ENCODE measurements at places on chromosomes 12 and 14. TPM values are rescaled to one million over a fixed set of nuclear protein-coding genes. Genes with fewer than 3 reads are reported as not detected.

- no peak for DNase-seq
Measured at GRCh38 chr12:104733717-104734175, 224.3 kb downstream of the SLC41A2 start.

GRCh38 chr12:50276912-50277671 is 6.2 kb downstream of the LIMA1 start:
- DNase-seq = no peak

DNA sequence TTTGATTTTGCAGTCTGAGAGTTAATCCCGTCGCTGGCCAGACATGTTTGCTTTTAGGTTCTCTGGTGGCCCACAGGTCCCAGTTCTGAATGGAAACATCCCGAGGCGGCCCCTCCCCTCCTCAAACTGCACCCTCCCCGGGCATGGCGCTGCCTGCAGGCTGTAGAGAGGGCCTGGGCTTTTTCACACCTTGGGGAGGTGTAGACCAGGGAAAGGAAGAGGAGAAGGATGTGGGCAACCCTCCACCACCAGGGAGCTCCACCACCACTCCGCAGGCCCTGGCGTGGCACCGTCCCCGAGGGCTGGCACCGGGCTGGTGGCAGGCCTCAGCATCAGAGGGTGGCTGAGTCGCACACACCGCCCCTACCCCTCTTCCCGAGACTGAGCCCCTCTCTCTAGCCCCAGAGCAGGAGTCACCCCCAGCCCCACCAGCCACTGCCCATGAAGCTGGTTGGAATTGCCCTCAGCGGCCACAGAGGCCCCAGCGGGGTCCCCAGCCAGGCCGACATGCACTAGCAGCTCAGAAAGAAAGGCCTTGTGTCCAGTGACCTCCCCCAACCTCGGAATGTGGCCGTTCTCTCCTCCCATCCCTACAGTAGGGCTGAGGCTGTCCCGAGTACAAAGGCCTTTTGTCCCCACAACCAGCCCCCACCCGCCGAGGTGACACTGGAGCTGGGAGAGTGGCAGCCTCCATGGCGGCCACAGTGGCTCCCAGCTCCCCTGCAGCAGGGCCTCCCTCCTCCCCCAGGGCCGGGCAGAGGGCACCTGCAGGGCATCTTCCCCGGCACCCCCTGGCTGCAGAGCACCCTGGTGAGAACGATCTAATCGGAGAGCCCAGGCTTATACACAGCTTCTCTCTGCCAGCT is 23.5 kb upstream of the INF2 start:
- no peak for DNase-seq

DNA sequence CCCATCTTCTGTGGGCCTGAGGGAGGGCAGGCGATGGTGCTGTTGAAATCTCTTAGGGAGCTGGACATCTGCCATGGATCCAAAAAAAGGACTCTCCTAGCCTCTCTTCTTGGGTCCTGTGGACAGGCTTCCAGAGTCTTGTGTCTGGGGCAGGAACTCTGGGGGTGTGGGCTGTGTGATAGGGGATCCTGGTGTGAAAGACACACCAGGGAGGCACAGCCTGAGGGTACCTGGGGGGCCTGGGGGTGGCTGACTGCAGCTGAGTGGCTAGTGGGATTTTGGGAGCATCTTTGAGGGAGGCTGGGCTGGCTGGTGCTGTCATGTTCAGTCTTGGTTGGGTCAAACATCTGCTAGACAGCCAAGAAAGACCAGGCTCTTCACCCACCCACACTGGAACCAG is 1.8 kb upstream of the KRT83 start:
- no peak for DNase-seq

GRCh38 chr12:111822886-111823285 is 19.1 kb upstream of the MAPKAPK5 start:
- no peak for DNase-seq

Gene SERPINA9
- not detected for total RNA-seq

GRCh38 chr12:108182096-108182495 is 53.0 kb downstream of the WSCD2 start:
- DNase-seq = no peak

GRCh38 chr14:91755570-91756295 is 23.8 kb upstream of the CATSPERB start:
- no peak for DNase-seq

DNA sequence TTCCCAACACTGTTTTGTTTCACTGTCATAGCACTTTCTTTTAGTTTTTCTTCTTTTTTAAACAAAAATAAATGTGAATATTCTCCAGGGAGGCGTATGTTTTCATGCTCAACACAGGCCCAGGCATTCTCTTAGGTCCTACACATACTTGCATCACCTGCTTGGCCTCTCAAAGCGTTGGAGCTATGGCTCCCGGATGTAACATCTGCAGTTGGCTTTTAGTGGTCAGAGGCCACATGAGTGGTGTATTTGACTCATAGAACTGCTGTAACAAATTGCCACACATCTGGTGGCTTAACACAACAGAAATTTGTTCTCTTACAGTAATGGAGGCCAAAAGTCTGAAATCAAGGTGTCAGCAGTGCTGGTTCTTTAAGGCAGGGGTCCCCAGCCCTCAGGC is 44.6 kb upstream of the VRK1 start:
- no peak for DNase-seq

Gene MYH6
- total RNA-seq = 0.50 TPM

Gene TMEM106C
- total RNA-seq = 76.7 TPM

DNA sequence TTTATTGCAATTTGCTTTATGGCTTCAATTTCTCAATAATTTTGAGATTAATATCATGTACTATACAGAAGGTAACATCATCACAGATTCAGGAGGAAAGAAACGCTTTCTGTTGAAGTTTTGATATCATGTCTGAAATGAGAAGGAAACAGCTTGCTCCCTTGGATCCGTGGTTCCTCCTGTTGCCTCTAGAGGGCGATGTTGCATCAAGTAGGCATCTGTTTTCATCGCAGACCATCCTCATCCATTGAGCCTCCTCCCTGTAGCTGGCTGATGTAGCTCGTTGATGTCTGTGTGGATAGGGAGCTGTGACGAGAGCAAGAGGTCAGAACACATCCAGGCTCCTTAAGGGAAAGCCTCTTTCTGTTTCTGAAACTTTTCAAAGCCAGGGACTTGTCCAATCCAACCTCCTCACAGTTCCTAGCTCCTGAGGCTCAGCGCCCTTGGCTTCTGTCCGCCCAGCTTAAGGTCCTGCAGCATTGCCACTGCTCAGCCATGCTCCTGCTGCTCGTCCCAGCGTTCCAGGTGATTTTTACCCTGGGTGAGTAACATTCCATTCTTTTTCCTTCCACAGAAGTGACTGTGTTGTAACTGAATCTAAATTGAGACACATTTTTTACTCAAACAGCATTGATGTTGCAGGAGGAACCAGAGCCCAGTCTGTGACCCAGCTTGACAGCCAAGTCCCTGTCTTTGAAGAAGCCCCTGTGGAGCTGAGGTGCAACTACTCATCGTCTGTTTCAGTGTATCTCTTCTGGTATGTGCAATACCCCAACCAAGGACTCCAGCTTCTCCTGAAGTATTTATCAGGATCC is 304.8 kb upstream of the OR4E1 start:
- DNase-seq = no peak

Gene GDF11
- 11.8 TPM for total RNA-seq

- DNase-seq = no peak
Measured at GRCh38 chr14:96088481-96088880, 49.3 kb downstream of the C14orf132 start.

DNA sequence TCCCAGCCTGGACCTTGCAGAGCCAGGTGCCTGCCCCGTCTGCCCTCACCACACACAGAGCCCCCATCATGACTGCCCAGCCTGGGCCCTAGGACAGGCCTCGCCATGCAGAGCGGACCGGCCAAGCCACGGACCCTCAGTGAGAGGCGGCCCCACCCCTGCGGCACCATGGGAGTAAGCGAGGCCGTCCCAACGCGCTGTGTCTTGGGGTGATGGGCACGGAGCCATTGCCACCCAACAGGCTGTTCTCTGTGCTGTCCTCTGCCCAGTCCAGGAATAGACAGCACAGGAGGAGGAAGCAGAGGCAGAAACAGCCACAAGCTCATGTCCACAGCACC is 39.2 kb downstream of the GALNT9 start:
- no peak for DNase-seq

Gene RNF212B
- total RNA-seq = not detected

Gene CHST11
- total RNA-seq = 27.2 TPM

GRCh38 chr14:72111911-72112310 is 179.7 kb downstream of the RGS6 start:
- DNase-seq = no peak

Gene STXBP6
- total RNA-seq = 17.0 TPM

DNA sequence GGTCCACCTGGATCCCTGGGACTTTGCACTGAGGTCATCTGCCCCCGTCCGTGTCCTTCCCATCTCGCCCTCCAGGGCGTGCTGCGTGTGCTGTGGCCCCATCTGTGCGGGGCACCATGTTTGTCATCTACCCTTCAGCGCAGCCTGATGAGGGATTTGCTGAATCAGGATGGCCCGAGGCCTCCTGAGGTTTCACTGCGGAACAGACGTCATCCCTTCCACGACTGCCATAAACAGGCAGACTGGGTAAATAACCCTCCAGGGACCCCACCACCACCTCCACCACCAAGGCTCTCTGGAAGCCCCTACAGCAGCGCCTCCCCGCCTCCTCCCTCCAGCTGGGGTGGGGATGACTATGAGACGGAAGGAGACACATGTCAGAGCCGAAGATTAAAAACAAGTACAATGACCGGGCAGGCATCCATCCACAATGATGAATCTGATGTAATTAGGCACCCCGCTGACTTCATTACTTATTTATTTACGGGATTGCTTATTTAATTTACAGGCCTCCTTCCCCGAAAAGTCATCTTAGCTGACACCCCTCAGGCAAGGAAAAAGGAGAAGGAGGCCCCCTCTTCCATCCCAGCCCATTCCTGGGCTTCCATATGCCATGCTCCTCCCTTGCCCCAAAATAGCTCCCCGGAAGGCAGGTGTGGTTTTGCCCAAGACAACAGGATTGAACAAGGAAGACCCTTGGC is 39.4 kb downstream of the NCOR2 start:
- no peak for DNase-seq

DNA sequence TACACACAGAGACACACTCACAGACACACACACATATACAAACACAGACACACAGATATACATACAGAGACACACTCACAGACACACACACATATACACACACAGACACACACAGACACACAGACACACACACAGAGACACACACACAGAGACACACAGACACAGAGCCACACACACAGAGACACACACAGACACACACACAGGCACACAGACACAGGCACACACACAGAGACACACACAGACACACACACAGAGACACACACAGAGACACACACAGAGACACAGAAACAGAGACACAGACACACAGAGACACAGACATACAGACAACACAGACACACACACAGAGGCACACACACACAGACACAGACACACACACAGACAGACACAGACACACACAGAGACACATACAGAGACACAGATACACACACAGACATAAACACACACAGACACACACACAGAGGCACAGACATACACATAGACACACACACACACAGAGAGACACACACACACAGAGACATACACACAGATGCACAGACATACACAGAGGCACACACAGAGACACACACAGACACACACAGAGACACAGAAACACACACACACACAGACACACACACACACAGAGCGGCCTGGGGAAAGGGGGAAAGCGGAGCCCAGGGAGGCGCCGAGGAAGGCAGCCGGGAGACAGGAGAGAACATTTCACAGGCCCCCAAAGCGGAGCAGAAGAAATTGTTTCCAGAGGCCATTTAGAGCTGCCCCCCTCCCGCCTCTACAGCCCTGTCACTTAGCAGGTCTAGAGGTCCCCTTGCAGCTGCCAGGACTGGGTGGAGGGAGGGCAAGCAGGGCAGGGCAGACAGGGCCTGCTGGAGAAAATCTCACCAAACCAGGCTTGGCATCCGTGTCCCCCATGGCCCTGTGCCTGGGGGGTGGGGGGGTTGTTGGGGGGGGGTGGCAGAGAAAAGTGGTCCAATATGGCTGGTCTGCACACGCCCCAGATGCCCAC is 38.9 kb downstream of the SERPINA3 start:
- peak; percentile 65 for DNase-seq

DNA sequence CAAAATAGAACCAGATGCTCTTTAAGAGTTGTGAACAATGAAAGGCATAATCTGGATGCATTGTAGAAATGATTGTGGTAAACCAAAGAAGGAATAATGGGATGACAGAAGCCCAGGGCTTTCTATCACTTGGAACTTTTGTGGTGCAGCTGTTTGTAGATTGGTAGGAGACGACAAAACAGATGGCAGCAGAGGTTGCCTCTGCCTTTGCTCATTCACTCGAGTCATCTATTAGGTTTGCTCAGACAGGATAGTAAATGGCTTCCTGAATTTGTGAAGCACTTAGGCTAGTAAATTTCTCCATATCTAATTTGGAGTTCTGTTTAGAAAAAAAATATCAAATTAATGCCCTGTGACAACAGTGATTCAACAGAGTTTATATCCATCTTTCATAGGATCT is 78.4 kb downstream of the FGD4 start:
- no peak for DNase-seq

GRCh38 chr12:58920961-58921861 is 907 bp upstream of the LRIG3 start:
- DNase-seq = no peak

DNA sequence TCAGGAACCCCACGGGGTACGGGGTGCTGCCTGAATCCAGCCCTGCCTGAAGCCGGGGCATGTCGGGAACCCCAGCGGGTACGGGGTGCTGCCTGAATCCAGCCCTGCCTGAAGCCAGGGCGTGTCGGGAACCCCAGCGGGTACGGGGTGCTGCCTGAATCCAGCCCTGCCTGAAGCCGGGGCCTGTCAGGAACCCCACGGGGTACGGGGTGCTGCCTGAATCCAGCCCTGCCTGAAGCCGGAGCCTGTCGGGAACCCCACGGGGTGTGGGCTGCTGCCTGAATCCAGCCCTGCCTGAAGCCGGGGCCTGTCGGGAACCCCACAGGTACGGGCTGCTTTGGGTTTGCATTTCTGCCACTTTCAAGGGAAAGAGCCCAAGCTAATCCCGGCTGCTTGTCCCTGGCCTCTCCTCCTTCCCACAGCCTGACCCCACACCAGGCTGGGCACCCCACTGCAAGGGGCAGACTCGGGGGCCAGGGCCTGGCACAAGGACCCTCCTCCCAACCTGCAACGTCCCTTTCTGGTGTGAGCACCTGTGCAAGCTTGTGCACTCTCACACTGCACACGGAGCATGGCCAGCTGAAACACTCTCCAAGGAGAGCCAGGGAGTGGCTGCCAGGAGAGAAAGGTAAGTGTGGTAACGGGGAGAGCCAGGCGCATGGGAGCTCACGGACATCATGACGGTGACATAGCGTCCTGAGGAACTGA is 5.6 kb upstream of the FBRSL1 start:
- no peak for DNase-seq
